K562 (cell line): ENCODE measurements at places on chromosomes 7 and 10. TPM values are rescaled to one million over a fixed set of nuclear protein-coding genes. Genes with fewer than 3 reads are reported as not detected.

- H3K27ac ChIP-seq, result no peak overlapping the region
- H3K4me3 ChIP-seq, result no peak overlapping the region
Observed at GRCh38 chr10:69718951-69719350, 82.8 kb upstream of the COL13A1 start.

DNA sequence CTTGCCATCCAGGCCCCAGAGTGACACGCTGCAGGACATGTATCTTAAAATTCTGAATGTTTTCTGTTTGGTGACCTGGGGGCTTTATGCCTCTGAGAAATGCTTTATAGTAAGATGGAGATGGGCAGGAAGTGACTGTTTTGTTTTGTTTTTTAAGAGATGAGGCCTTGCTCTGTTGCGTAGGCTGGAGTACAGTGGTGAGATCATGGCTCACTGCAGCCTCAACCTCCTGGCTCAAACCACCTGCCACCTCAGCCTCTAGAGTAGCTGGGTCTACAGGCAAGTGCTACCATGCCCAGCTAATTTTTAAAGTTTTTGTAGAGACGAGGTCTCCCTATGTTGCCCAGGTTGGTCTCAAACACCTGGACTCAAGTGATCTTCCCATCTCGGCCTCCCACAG lies 20.6 kb downstream of the ZNF777 start:
- no peak overlapping the region for H3K4me3 ChIP-seq
- no peak for DNase-seq
- H3K36me3 ChIP-seq, result peaks cover 63% of the 10 kb centered on the region
- H3K27ac ChIP-seq, result no peak overlapping the region
- H3K27me3 ChIP-seq, result no peaks in the 10 kb centered on the region
- 0 out of 3 replicates have a peak, but pooled peaks cover 4% of the 10 kb centered on the region for H3K4me1 ChIP-seq

- H3K36me3 ChIP-seq, result no peaks in the 10 kb centered on the region
- no peak overlapping the region for H3K4me3 ChIP-seq
- H3K27ac ChIP-seq, result no peak overlapping the region
- no peaks in the 10 kb centered on the region for H3K27me3 ChIP-seq
Observed at GRCh38 chr10:35933940-35934641, 292.0 kb upstream of the FZD8 start.

GRCh38 chr7:2237109-2237602 lies 4.4 kb upstream of the MAD1L1 start:
- peaks cover 64% of the 10 kb centered on the region; the same call in 2 of the 3 replicates for H3K36me3 ChIP-seq
- no peak for DNase-seq
- no peaks in the 10 kb centered on the region for H3K27me3 ChIP-seq

- H3K27ac ChIP-seq, result no peak overlapping the region
- H3K27me3 ChIP-seq, result no peaks in the 10 kb centered on the region
- H3K4me3 ChIP-seq, result no peak overlapping the region
- H3K36me3 ChIP-seq, result no peaks in the 10 kb centered on the region
- H3K4me1 ChIP-seq, result no peaks in the 10 kb centered on the region
Observed at GRCh38 chr7:114819616-114820362, 102.1 kb upstream of the MDFIC start.

DNA sequence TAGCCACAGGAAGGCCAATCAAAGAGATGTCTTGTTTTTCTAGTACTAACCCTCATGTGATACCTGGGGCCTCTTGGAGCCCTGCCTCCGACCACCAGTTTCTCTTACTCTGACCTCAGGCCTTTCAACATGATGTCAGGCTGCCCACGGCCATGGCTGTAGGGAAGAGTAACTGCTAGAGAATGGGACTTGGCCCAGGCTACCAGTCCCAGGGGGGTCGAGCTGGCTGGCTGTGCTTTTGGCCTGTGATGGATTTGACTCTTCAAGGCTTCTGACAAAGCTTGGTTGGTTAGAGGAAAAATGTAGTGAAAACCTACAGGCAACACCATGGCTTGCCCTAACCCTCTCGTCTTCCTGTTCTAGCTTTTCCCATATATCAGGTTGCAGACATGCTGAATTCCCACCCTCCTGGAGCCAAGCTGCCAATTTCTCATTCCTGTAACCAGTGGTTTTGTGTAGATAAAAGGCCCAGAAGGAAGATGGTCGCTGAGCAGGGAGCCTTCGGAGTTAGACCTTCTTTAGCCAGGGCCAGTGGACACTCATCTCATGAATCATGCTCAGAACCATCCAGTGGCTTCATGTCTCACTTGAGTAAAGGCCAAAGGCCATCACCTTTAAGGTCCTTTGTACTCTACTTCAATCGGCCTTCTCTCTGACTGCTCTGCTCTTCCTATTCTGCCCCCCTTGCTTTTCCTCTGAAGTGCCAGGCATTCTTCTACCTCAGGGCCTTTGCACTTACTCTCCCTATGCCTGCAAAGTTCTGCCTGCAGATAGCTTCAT lies 19.7 kb downstream of the SUFU start:
- H3K27ac ChIP-seq, result no peak overlapping the region
- H3K4me1 ChIP-seq, result peaks cover 10% of the 10 kb centered on the region
- H3K27me3 ChIP-seq, result no peaks in the 10 kb centered on the region
- no peaks in the 10 kb centered on the region; the same call in 2 of the 3 replicates for H3K36me3 ChIP-seq

DNA sequence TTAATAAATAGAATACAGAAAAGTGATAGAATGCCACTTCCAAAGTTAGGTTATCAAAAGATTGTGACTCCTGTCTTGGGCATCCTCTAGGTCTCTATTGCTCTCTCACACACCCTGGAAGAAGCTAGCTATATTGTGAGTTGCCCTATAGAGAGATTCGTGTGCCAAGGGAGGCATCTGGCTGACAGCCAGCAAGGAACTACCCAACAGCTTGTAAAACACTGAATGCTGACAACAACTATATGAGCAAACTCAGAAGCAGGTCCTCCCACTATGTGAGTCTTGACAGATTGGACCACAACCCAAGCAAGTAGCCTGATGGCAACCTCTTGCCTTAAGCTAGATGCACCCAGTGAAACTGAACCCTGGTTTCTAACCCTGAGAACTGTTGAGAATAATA lies 55.7 kb upstream of the CDK14 start:
- H3K27me3 ChIP-seq, result no peaks in the 10 kb centered on the region
- H3K4me1 ChIP-seq, result no peaks in the 10 kb centered on the region
- H3K27ac ChIP-seq, result no peak overlapping the region
- DNase-seq, result no peak

DNA sequence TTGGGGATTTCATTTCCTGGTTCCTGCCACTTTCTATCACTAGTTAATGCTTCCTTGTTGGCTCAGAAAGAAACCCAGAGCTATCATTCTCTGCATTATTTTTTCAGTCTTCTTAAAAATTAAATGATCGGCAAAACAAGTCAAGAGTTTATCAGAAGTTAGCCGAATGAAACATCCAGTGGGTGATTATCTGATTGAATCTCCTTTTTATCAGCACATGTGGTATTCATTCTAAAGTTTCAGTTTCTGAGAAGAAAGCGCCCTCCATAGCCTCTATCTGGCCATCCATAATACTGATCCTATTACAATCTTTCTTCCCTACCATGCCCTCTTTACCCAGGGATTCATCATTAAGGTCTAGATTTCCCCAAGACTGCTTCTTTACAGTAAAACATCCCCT lies 71.8 kb downstream of the OSBPL3 start:
- no peak overlapping the region for H3K4me3 ChIP-seq
- peaks cover 88% of the 10 kb centered on the region for H3K4me1 ChIP-seq
- H3K27ac ChIP-seq, result peak overlapping the region; percentile 75
- peaks cover 2% of the 10 kb centered on the region; the same call in 1 of the 3 replicates for H3K36me3 ChIP-seq

- peaks cover 66% of the 10 kb centered on the region for H3K27me3 ChIP-seq
- H3K36me3 ChIP-seq, result no peaks in the 10 kb centered on the region
- H3K27ac ChIP-seq, result no peak overlapping the region
- H3K4me1 ChIP-seq, result no peaks in the 10 kb centered on the region
Observed at GRCh38 chr10:131814567-131815265, 86.1 kb upstream of the PPP2R2D start.

- peaks cover 6% of the 10 kb centered on the region; the same call in 2 of the 3 replicates for H3K4me1 ChIP-seq
- no peak overlapping the region for H3K4me3 ChIP-seq
- no peak for DNase-seq
- peaks cover 12% of the 10 kb centered on the region for H3K27me3 ChIP-seq
- no peak overlapping the region for H3K27ac ChIP-seq
Observed at GRCh38 chr10:6038071-6038631, 24.0 kb downstream of the IL2RA start.

DNA sequence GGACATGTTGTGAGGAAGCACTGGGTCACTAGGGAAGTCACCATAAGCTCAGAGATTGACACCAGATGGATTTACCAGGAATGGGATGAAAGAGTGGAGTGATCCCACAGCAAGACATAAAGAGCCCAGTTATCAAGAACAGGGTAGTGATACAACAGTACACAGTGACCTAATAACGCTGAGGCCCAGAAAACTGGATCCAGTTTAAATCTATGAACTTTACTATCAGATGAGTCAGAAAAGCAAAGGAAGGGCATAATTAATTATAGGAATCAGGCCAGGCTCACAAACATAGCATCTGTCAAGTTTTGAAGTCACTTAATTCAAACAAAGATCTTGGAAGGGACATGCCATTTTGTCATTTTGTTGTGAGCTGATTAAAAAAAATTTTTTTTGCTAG lies 73.5 kb downstream of the LRRN3 start:
- no peaks in the 10 kb centered on the region for H3K36me3 ChIP-seq
- no peaks in the 10 kb centered on the region for H3K4me1 ChIP-seq
- H3K27me3 ChIP-seq, result no peaks in the 10 kb centered on the region
- no peak overlapping the region for H3K4me3 ChIP-seq
- H3K27ac ChIP-seq, result no peak overlapping the region

DNA sequence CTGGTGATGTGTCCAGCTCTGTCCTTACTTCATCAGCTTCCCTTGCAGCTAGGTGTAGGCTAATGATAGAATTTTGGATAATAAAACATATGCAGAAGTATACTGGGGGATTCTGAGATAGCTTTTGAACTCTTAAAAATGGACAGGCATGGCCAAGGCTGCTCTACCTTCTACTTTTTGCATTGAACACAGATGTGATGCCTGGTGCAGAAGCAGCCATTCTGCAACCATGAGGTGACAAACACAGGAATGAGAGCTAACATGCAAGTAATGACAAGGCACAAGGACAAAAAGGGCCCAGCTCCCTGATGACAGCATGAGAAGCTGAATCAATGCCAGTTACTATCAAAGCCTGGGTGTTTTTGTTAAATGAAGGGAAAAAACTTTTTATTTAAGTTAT lies 686.5 kb upstream of the AUTS2 start:
- no peak for DNase-seq
- H3K4me1 ChIP-seq, result no peaks in the 10 kb centered on the region
- H3K4me3 ChIP-seq, result no peak overlapping the region
- H3K36me3 ChIP-seq, result no peaks in the 10 kb centered on the region
- H3K27ac ChIP-seq, result no peak overlapping the region

DNA sequence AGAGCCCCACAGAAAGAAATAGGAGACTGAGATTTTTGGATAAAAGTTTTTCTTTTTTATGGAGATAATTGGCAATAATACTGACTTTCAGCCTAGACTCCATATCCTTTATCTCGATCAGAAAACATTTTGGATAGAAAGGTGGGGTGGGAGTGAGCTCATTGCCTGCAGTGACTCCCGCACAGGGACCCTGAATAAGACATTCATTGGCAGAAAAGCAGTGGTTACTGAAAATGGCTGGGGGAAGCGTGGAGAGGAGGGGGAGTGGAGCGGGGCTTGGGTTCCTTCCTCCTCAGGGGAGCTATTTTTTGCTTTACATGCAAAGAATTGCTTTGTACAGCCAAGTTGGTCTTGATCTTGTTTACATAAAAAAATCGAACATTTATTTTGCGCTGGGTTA lies 90.4 kb upstream of the BMPER start:
- H3K27ac ChIP-seq, result no peak overlapping the region
- H3K36me3 ChIP-seq, result no peaks in the 10 kb centered on the region
- no peak overlapping the region for H3K4me3 ChIP-seq
- no peaks in the 10 kb centered on the region for H3K27me3 ChIP-seq
- no peak for DNase-seq

DNA sequence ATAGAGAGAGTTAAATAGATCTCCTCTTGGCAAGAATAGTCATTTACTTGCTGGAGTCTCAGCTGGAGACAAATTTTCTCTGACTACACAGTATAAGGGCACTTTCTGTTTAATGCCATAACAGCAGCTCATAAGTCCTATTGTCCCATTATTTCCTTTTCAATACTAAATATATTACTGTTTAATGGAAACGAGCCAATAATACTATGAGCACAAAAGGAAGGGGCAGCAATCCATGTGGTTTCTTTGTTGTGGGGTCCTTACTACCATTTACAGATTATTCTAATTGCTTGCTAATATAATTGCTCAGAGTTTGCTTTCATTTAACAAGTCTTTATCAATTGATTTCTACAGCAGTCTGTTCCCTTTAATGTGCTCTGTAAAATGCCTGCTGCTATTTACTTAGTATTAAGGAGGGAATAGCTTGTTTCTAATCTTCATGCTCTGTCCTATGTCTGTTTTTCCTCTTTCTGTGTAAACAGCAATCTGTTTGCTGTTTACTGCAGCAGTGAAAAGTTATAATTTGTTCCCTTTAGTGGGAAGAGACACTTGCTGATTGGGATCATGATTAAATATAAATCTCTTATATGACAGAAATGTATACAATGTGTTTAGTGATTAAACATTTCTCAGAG lies 296.2 kb upstream of the SMIM30 start:
- no peaks in the 10 kb centered on the region for H3K4me1 ChIP-seq
- no peak overlapping the region for H3K4me3 ChIP-seq
- H3K27ac ChIP-seq, result no peak overlapping the region

GRCh38 chr7:122315507-122316466 lies 11.2 kb upstream of the FEZF1 start:
- peaks cover under 1% of the 10 kb centered on the region; the same call in 1 of the 3 replicates for H3K27me3 ChIP-seq
- no peak overlapping the region for H3K4me3 ChIP-seq
- DNase-seq, result no peak

DNA sequence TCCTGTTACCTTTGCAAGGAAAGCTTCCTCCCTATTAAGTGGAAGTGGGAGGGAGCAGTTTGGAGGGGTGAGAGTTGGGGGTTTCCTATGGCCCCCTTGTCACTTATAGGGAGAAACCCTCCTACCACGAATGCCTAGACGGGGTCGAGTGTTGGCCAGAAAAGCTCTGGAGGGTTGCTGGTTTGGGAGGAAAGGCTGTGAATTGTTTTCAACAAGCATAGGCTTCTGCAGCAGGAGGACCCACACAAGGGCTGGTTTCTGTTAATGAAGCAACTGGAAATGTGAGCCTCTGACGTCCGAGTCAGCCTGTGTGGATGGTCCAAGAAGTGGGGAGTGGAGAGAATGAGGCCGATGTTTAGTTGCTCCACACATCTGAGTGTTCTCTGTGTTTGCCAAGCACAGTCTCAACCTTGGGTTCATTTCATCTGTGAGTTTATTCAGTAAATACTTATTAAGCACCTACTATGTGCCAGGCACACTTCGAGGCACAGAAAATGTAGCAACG lies 37.3 kb upstream of the LEP start:
- H3K36me3 ChIP-seq, result no peaks in the 10 kb centered on the region
- DNase-seq, result no peak
- H3K27ac ChIP-seq, result no peak overlapping the region; the same call in 2 of the 3 replicates
- no peak overlapping the region for H3K4me3 ChIP-seq
- H3K4me1 ChIP-seq, result peaks cover 9% of the 10 kb centered on the region; the same call in 2 of the 3 replicates

Gene CTAGE4
- total RNA-seq, result 0.07 TPM in 1 of 2 replicates, not detected in the other

Gene NKX6-2
- not detected in 2 replicates for total RNA-seq

Gene FAM237B
- not detected in 2 replicates for total RNA-seq

Gene NUTM2B
- total RNA-seq, result 1.4 and 2.3 TPM in 2 replicates

Gene PPP1R3C
- total RNA-seq, result 0.24 TPM in 1 of 2 replicates, not detected in the other

Gene TECTB
- not detected in 2 replicates for total RNA-seq

Gene C7orf33
- total RNA-seq, result not detected in 2 replicates

Gene NEUROD6
- total RNA-seq, result not detected in 2 replicates

Gene ZNF680
- 12.0 and 12.7 TPM in 2 replicates for total RNA-seq

Gene UCMA
- total RNA-seq, result not detected in 2 replicates
